ENCODE measurements at places on chromosomes 3 and 15. TPM values are rescaled to one million over a fixed set of nuclear protein-coding genes. Genes with fewer than 3 reads are reported as not detected.

DNA sequence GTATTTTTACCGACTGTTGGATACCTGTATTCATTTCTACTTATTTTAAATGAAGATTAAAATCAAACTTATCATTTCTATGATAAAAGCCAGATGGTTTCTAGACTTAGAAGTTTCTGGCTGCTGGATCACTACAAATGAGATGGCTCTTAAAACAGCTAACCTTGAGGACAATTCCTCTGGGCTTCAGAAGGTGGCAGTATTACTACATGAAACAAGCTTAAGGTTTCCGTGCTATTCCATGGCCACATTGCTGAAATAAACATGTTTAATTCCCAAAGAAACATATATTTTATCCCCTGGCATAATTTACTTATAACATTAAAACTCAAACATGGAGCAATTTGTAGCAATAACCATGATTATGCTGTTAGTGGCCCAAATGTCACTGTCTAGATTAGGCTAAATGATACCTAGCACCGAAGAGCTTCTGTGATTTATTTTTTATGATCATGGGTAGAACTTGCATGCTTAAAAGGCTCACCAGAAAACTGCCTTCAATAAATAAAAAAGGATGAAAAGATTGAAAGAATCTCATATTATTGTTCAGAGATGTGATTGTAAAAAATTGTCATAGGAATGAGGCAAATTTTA is 204.0 kb upstream of the NANOGP8 start:
- no peak for DNase-seq

DNA sequence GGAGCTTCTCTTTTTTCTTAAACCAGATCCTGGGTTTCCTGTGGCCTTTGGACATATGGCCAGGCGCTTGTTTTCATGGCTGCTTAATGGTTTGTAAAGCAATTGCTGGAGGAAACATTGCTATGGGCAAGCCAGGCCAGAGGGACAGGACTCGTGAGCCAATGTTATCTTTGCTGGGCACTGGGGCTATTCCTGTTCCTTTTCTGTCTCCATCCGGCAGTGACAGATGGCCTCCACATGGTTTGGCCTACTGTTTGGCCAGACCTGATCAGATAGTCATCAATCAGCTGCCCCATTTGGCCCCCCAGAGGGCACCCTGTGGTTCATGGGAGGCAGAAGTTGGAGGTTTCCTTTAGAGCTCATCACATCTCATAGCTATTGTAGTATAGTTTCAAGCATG is 326.1 kb upstream of the ROPN1 start:
- no peak for DNase-seq

FAM98B gene
- 13.5 TPM for total RNA-seq

GNB4 gene
- total RNA-seq = 6.5 TPM

DNA sequence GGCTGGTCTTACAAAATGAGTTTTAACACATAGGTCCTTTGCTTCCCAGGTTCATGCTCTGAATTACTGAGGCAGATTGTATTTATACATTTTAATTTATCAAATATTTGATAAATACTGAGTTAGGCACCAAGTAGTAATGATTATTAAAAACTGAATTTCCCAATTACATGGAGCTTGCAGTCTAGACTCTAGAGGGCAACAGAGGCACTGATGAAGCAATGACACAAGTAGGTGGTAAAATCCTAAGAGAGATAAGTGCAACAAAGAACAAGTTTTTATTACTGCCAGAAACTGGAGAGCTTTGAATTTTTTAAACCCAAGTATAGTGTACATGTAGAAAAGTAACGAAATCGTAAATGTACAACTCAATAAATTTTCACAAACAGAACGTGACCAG is 406.2 kb upstream of the RARB start:
- DNase-seq = no peak

USP19 gene
- 91.1 TPM for total RNA-seq

GRCh38 chr3:112012205-112012992 is 13.7 kb downstream of the TAGLN3 start:
- DNase-seq = no peak

DNA sequence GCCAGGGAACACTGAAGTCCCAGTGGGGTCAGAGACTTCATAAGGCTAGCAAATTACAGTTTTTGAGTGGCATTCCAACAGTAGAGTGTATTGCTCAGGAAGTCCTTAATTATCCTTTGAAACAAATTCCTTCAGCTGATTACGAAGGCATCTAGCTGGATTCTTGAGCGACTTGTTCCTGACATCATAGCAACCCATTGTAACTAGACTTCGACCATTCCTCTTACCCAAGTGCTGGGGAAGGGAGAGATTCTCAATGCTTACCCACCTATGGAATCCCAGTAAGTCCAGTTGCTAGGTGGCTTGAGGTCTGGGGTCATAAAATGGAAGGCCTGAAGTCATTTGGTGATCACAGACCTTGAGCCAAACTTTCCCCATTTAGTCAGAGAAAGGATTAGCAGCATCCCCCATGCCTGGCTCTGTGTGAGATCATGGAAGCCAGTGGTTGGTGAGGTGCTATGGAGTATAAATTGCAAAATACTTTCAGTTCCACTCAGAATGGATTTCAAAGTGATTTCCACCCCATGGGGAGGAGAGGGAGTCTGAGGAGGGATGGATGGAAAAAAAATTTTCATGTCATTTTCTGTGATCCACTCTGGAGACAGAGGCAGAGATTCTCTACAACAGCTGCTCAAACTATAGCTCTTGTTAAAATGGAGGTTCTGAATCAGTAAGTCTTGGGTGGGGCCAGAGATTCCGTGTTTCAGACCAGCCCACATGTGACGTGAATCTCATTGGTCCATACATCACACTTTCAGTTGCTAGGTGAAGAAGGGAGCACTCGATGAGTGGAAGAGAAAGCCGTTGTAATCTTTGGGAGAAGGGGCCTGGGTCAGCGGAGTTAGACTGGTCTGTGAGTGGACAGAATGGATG is 45.7 kb downstream of the CD86 start:
- DNase-seq = no peak

HERC2 gene
- 47.1 TPM for total RNA-seq

- DNase-seq = peak; percentile 64
Observed at GRCh38 chr3:194137008-194137505, 1.1 kb downstream of the HES1 start.

Measured in psoas muscle (tissue), 8 donors.